HFFc6 (cell line): ENCODE measurements at places on chromosomes 16 and 17. TPM values are rescaled to one million over a fixed set of nuclear protein-coding genes. Genes with fewer than 3 reads are reported as not detected.

- peak; percentile 48 for DNase-seq
These were observed 14.9 kb downstream of the ELAC2 start for GRCh38 chr17:13002761-13003453.

- no peak for DNase-seq
These were observed 10.8 kb downstream of the SMTNL2 start for GRCh38 chr17:4594931-4595684.

GRCh38 chr16:82389956-82390650 is 220.1 kb upstream of the MPHOSPH6 start:
- DNase-seq, result no peak

DNA sequence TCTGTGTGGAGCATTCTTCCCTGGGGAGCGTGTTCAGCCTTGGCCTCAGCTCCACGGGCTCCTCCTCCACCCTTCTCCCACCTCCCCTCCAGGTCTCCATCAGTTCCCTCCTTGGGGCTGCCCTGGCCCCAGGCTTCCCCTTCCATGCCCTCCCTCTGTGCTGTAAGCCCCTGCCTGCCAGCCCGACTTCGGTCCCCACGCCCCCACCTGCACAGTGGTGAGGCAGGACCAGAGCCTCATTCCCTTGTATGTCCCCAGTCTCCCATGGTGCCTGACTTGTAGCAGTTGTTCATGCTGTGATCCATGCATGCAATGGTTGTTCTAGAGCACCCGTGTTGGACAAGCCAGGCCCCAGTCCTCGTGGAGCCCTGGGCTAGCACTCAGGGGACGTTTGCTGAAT is 199.4 kb downstream of the RBFOX3 start:
- no peak for DNase-seq

- no peak for DNase-seq
These were observed 5.2 kb downstream of the CISD3 start for GRCh38 chr17:38735161-38735997.

DNA sequence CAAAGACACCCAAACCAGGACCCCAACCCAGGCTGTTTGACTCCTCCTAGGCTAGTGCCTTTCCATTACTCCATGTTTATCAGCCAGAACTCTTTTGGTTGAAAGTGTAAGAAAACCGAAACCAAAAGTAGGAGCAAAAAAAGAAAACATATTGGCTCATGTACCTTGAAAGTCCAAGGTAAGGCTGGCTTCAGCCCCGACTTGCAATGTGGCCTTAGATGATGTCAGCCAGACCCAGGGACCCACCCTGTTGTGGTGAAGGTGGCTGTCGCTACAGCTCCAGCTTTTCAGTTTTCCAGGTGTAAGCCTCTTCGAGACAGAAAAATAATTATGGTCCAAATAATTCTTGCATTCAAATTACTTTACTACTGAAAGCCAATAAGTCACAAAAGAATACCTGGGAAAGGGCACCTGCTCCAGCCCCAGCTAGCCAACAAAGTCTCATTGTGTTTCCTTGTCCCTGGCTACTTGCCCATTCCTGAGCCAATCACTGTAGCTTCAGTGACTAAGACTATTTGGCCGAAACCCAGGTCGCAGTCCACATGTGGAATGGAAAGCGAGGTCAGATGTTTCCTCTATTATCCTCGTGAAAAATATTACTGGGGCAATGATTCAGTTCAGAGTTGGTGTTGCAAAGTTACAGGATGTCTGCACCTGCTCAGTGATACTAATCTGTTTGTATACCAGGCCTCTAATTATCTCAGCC is 20.7 kb downstream of the DNAH9 start:
- DNase-seq, result no peak

- DNase-seq, result peak; percentile 82
These were observed 21.5 kb downstream of the DCAF7 start for GRCh38 chr17:63571632-63572310.

- DNase-seq, result no peak
These were observed 6.4 kb downstream of the TEKT5 start for GRCh38 chr16:10688291-10688690.

DNA sequence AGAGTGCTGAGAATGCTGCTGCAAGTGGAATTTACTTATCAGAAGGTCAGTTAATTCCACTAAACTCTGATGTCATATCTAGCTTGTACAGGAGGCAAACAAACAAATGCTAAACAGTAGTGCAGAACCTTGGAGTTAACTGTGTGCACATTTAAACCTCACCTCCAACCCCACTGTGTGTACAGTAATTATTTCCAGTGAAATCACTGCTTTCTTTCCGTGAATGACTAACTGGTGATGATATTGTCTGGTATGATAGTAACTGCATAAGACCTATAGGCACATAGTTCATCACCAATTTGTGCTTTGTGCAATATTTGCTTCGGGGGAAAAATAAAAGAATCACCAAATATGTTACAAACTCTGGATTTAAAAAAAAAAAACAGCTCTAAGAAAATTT is 492.5 kb upstream of the HSBP1 start:
- peak; percentile 13 for DNase-seq

DNA sequence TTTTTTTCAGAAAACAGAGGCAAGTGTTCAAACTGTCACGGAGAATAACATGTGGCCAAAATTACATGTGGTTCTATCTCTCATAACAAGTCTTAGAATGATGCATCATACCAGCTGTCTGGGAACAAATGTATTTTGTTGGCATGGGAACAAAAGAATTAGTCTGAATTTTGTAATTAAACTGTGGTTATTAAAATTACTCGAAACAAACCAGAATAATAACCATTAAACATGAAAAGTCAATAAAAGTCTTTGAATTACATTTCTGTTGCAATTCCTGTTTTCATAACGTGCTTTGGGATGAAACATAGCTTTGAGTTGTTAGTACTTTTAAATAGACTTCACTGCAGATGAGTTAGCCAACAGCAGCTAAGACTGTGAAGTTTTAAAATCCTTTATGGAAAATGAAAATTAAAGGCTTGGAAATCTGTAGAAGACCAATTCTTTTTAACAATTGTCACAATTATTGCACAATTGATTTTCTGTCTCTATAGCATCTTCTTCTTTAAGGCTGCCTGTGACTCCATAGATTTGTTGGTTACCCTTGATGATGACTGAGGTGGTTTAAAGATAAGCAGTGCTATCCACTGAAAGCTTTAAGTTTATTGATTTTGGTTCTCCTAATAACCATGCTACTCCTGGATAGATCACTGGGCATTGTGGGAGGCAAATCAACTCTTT is 117.9 kb upstream of the AXIN2 start:
- no peak for DNase-seq

DNA sequence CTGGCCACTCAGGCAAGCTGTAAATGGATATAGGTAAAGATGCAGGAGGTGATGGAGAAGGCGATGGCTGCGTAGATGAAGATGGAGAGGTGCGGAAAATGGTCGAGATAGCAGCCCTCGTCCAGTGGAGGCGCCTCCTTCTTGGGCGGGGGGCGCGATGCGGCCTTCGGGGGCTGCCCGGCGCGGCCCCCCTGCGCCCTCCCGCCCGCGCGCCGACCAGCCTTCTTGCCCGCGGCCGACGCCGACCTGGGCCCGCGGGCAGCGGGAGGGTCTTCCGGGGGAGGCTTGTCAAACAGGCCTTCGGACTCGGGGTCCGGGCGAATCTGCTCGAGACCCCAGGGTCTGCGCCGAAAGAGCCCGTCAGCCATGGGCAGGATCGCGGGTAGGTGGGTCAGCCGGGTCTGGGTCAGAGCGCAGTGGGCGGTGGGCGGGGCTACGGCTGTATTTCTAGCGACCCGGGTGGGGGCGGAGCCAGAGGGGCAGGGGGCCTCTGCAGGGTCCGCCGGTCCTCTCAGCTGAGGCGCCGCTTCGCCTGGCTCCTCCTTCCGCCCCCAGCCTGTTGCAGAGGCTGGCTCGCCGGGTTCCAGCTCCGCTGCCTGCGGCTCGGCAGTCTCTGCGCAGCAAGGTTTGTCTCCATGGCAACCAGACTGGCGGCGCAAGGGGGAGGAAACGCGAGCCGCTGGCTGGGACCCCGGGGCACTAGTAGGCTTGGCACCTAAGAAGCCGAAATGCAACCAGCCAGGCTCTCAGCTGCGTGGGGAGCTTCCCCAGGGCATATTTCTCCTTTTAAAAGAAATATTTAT is 14.4 kb downstream of the MIS12 start:
- peak; percentile 81 for DNase-seq

DNA sequence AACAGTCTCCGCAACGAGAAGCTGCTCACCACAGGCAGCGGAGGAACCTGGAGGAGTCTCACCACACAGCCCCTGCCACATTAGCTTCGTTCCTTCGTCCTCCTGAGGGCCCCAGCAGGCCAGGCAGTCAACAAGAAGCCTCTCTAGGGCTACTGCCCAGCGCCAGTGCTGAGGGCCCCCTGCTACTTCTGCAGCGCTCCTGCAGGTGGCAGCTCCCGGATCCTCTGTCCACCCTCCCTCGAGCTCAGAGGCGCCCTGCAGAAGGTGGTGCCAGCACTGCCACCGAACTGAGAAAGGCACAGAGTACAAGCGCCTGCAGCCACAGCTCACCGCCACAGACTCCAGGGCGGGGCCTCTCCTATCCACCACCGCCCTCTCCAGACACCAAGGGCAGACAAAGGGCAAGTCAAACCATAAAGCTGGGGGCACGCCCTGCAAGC is 27.3 kb downstream of the KDM8 start:
- DNase-seq, result no peak

GRCh38 chr16:10787304-10787703 is 31.3 kb downstream of the TVP23A start:
- DNase-seq, result no peak

DNA sequence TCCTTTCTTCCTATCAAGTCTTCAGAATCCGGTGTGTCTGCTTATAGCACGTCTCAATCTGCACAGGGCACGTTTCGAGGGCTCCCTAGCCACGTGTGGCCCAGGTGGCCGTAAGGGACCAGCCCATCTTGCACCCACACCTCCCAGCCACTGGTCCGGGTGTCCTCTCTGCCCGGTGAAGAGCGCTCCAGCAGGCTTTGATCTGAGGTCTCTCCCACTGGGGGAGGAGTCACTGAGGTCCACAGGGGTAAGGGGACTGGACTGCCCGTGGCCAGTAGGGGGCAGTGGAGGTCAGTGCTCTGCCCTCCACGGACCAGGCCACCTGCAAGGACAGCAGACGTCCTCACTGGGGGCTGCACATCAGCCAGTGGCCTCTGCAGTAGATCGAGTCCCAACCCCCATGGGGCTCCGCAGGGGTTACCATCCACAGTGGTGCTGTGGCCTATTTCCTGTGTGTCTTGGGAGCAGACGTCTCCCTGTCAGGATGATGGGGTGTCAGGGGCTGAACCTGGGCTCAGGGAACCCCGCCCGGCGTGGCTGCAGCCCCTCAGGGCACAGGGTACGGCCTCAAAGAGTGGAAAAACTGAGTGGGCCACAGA is 204.1 kb upstream of the CIBAR2 start:
- DNase-seq, result peak; percentile 32

DNA sequence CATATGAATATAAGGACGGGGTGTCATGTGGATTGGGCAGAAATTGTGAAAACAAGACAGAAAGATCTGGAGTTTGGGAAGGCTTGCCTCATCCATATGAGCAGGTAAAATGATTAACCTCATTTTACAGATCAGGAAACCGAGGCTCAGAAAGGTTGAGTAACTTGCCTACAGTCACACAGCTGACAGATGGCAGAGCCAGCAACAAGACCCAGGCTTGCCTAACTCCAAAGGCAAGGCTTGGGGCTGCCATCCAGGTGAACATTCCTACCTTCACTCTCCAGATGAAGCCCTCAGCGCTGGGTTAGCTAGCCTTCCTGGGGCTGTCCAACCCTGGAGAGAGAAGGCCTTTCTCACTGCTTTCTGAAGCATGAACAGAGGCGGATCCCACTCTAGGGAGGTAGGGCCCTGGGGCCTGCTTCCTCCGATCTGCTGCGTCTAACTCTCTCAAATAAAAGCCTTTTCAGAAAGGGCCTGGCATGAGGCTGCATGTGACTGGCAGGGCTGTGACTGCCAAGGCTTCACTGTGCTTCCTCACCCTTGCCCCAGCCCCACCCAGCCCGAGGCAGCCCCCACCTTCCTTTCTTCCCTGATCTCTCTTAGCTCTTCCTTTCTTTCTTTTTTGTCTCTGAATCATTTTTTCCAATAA is 107.8 kb downstream of the GNAO1 start:
- DNase-seq, result no peak

GRCh38 chr16:12688951-12689850 is 114.5 kb downstream of the CPPED1 start:
- no peak for DNase-seq

ITGB4 gene
- 0.42 to 1.0 TPM (median 0.56 TPM) in 3 replicates for total RNA-seq

HNF1B gene
- total RNA-seq, result not detected in 3 replicates

OTOA gene
- not detected in 2 replicates for total RNA-seq

SIAH1 gene
- 8.3 to 11.3 TPM (median 9.8 TPM) in 3 replicates for total RNA-seq

LRRC37A gene
- total RNA-seq, result 0.88 to 1.4 TPM (median 0.91 TPM) in 3 replicates

ABCA10 gene
- total RNA-seq, result 0.05 TPM in 1 of 3 replicates, not detected in the others

DPEP2 gene
- total RNA-seq, result not detected in 2 replicates
